ENCODE measurements at places on chromosomes 11 and 22.

- peak; percentile 67 for DNase-seq
These were observed 551 bp downstream of the AGBL2 start for GRCh38 chr11:47714554-47715081.

DNA sequence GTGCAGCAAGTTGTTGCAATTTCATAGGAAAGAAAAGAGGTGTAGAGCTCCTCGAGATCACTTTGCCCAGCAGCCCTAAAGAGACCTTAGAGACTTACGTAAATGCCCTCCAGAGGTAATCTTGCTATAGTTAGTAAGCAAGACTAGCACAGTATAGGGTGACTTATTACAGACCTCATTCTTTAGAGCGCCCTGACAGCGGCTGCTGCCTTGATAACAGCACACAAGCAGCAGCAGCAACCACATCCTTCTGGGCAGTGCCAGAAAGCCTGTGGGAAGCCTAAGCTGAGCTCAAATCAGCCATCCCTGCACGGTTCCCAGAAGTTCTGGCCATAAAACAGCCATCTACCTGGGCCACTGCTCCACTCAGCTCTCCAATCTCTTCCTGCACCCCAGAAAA, 22.6 kb upstream of the OR56B1 start:
- DNase-seq = no peak

- peak; percentile 79 for DNase-seq
These were observed 44.0 kb downstream of the LIF start for GRCh38 chr22:30202531-30203006.

DNA sequence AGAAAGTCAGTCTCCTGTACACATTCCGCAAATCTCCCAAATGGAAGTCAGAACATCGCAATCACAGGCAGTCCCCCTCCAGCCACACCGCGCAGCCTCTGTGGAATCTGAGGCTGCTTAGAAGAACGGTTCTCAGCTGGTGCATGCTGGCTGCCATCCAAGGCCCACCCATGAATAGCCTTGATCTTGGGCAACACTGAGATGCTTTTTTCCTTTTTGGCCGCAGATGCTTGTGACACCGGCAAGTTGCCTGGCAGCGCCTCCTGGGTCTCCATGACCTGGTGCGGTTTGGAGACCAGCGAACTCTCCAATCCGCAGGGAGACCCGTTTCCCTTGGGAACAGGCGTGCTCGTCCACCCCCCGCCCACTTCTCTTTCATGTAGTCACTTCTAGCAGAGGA, 26.3 kb upstream of the PHF21B start:
- DNase-seq = peak; percentile 15

- DNase-seq = no peak
These were observed 52.8 kb upstream of the SLC35C1 start for GRCh38 chr11:45752106-45752505.
